ENCODE measurements at places on chromosomes 1 and 21.

GRCh38 chr21:15195104-15195503 lies 130.3 kb upstream of the NRIP1 start:
- DNase-seq: no peak

GRCh38 chr21:35088319-35088771 lies 39.2 kb upstream of the RUNX1 start:
- DNase-seq: no peak

DNA sequence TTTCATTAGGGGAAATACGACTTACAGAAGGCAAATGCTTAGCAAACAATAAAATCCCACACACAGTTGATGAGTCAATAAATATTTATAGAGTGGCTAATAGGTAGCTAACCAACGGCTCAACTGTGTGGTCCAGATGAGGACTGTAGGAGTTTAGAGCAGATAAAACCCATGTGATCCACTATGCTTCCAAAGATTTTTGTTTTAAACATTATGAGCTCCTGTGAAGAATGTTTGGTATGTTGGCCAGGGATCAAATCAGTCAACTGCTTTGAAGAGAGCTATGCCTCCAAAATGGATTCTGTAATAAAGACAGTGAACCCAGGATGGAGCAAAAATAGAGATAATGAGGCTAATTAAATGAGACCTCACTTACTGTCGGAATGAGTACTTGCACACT lies 72.3 kb upstream of the COL11A1 start:
- DNase-seq: peak; percentile 90

- DNase-seq: no peak
Measured at GRCh38 chr1:209030454-209031167, 552.9 kb upstream of the CAMK1G start.

GRCh38 chr1:181155339-181155738 lies 66.8 kb downstream of the IER5 start:
- DNase-seq: no peak

- peak; percentile 39 for DNase-seq
Measured at GRCh38 chr1:231885209-231885854, 258.7 kb downstream of the DISC1 start.

Measured in cardiac fibroblast (primary cell).